Pancreas (tissue), 10 donors: ENCODE measurements at places on chromosomes 11 and 22. TPM values are rescaled to one million over a fixed set of nuclear protein-coding genes. Genes with fewer than 3 reads are reported as not detected.

The KLHL35 gene
- polyA plus RNA-seq: 1.7 TPM

The RIMBP3B gene
- not detected for polyA plus RNA-seq

The RPS6KB2 gene
- polyA plus RNA-seq: 57.4 TPM

The SLC37A2 gene
- polyA plus RNA-seq: 0.59 TPM

The SAA4 gene
- not detected for polyA plus RNA-seq

The TUG1 gene
- polyA plus RNA-seq: 18.2 TPM

The HEPN1 gene
- polyA plus RNA-seq: 0.11 TPM

The PDHX gene
- polyA plus RNA-seq: 7.2 TPM

The SEPTIN5 gene
- 53.4 TPM for polyA plus RNA-seq

The ALG9 gene
- polyA plus RNA-seq: 37.0 TPM

The KCNJ5 gene
- 2.8 TPM for polyA plus RNA-seq

The CBLIF gene
- polyA plus RNA-seq: 0.05 TPM

The OR8D4 gene
- not detected for polyA plus RNA-seq

The ALDH3B1 gene
- 9.5 TPM for polyA plus RNA-seq

The INS gene
- polyA plus RNA-seq: 145,342 TPM

The GNAZ gene
- polyA plus RNA-seq: 9.7 TPM

The PTPN5 gene
- 0.61 TPM for polyA plus RNA-seq
